ENCODE measurements at places on chromosomes 11 and 22. TPM values are rescaled to one million over a fixed set of nuclear protein-coding genes. Genes with fewer than 3 reads are reported as not detected.

TRIM51 gene
- total RNA-seq = not detected

C22orf31 gene
- not detected for total RNA-seq

SLC22A9 gene
- not detected for total RNA-seq

UEVLD gene
- total RNA-seq = 19.2 TPM

OR2AG1 gene
- total RNA-seq = not detected

MAP6 gene
- 11.8 TPM for total RNA-seq

SLC17A6 gene
- total RNA-seq = not detected

ZP1 gene
- not detected for total RNA-seq

CNGA4 gene
- total RNA-seq = 1.0 TPM

RBMXL2 gene
- not detected for total RNA-seq

- DNase-seq = no peak
Measured at GRCh38 chr11:3051196-3052108, 5.8 kb downstream of the CARS1 start.

- DNase-seq = no peak
Measured at GRCh38 chr11:35035894-35036408, 103.0 kb upstream of the CD44 start.

DNA sequence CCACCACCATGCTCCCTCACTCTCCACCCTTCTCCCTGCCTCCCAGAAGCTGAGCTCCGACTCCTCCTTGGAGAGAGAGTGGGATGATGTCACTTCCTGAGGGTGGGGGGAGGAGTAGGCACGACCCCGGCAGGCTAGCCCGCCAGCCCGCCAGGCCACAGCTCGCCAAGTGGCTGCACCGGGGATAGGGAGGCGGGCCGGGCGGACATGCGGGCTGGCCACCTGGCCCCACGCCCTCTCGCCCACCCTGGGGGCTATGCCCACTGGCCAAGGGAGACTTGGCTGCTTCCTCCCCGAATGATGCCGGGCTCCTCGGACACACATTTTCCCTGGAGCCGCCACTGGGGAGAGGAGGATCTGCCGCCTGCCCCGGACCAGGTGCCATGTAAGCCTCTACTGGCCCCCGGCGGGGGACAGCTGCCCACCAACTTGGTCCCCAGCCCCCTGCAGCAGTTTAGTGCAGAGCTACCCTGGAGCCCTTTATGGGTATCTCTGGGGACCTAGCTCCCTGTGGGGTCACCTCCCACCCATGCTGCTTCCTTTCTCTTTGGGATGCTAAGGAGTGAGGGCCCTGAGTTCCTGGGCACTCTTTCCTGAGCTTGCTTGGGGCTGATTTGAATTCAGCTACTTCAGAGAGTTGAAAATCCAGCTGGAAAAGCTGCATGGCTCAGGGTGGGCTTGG lies 33.7 kb upstream of the MYRF start:
- DNase-seq = peak; percentile 85

DNA sequence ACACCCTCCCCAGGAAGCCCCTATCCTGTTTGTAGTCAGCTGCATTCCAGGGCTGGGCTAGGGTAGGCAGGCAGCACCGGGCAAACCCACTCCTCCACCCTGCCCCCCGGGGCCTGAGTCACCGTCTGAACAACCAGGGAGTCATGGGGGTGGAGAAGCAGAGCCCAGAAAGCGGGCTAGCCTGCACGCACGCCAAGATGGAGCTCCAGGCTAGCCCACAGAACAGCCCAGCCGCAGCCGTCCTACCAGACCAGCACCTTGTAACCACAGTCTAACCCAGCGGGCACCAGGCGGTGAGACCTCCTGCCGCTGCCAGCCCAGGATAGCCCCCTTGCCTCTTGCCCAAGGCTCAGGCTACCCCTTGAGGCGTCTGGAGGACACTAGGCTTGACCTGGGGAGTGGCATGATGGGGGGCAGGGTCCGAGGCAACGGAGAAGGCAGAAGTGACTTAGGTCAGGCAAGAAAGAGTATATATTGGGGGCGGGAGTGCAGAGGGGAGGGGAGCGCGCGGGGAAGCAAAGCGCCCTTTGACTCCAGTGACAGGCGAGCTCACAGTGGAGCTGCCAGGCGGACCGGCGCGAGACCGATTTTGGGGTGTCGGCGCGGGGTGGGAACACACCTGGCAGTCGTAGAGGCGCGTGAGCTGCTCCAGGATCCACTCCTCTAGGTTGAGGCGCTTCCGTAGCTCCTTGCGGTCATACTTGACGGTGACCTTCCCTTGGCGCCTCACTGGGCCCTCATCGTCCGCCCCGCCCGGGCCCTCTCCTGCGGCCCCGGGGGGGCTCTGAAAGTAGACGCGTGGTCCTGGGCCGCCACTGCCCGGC lies 734 bp downstream of the PPP1R14B start:
- peak; percentile 78 for DNase-seq

- peak; percentile 91 for DNase-seq
Measured at GRCh38 chr11:394034-394857, at the start of gene PKP3. TSS of gene PKP3 (plus strand) at chr11:394209. CDS start at chr11:394293, 84 bp downstream.

DNA sequence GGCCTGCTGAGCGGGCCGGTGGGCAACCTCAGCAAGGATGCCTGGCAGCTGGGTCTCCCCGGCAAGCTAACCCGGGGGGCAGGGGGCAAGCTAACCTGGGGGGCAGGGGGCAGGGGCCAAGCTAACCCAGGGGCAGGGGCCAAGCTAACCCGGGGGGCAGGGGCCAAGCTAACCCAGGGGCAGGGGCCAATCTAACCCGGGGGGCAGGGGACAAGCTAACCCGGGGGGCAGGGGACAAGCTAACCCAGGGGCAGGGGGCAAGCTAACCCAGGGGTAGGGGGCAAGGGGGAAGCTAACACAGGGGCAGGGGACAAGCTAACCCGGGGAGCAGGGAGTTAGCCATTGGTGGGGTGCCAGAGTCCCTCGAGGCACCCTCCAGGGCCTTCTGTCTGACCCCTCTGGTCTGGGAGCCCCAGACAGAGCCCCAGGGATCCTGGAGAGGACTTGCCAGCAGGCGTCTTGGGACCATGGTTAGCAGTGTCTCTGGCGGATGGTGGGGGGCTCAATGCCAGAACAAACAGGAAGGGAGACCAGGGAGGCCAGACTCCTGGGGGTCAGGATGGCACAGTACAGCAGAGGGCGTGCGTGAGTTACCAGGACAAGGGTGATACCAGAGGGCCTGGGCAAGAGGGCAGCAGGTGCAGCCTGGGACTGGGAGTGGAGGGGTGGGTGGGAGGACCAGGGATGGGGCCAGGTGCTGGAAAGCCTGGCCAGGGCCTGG lies 16.1 kb downstream of the IGF2 start:
- no peak for DNase-seq

- peak; percentile 80 for DNase-seq
Measured at GRCh38 chr11:67352546-67353316, 615 bp downstream of the POLD4 start.

DNA sequence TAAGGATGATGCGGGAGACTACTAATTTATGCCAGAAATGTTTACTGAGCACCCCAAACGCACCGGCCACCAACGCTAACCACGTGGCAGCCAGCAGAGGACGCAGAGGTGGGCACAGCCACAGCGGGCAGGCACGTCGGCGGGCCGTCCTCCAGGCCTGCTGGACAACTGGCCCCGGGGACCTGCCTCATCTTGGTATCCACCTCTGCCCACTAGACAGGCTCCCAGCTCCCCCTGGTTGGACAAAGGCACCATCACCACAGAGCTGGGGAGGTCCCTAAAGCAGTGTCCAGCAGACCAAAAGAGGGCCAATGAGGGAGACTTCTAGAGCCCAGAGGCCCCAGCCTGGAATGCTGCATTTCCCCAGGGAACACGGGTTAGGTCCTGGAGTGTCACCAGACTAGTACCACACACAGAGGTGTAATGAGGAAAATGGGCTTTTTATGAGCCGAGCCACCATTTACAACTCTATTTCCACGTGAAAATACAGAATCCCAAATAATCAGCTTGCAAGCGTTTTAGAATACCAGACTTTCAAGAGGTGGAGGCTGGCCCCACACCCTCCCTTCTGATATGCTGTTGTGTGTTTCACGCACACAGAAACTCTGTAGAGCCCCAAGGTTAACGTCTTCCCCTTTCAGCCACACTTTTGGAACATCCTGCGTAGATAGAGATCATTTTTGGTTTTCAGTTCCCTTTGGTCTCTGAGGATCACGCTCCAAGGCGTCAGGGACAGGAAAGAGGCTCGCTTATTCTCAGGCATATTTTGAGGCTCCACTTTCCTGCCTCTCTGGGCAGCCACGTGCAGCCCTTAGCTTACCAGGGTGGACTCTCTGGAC lies 23.7 kb upstream of the BID start:
- peak; percentile 73 for DNase-seq

GRCh38 chr11:4560467-4560866 lies 15.5 kb downstream of the OR52M1 start:
- DNase-seq = no peak

GRCh38 chr22:25774575-25775026 lies 32.6 kb downstream of the MYO18B start:
- DNase-seq = no peak

DNA sequence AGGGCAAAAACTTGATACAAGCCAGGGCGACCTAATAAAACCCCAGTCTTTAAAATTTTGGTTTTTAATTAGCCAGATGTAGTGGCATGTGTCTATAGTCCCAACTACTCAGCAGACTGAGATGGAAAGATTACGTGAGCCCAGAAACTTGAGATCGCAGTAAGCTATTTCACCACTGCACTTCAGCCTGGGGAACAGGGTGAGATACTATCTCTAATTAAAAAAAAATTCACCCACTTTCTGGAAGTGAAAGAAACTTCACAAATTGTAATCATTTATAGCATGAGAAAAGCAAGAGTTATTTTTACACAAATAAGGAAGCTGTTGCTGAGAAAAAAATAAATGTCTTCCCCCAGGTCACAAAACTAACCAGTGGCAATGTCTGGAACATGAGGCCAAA lies 882 bp upstream of the GLYATL2 start:
- DNase-seq = no peak

DNA sequence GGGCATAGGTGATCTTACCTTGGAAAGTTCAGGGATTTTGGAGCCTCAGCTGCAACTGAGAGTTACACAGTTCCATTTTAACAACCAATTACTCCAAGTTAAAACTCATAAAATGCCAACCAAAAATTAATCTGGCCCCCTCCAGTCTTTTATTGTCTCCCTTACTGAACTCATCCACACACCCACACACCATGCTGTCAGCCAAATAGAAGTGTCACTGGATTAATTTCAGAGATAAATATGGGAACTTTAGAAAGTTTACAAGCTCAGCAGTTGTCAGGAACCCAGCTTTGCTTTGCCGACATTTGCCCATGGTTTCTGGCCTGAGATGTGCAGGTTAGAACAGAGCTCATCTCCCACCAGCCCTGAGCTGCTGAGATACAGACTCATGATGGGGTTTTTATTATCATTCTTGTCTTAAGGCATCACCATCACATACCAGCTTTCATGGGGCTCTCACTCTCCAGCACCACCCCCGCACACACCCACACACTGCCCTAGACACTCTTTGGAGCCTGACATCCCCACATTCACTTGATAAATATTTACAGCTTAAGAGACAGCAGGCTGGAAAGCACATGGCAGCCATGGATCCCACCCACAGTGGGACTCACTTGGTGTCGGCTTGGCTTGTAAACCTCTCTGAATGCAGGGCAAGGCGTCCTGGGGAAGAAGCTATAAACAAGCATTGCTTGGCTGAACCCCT lies 23.7 kb upstream of the CTR9 start:
- DNase-seq = no peak

- DNase-seq = no peak
Measured at GRCh38 chr11:7514099-7514591, 346 bp downstream of the PPFIBP2 start.

DNA sequence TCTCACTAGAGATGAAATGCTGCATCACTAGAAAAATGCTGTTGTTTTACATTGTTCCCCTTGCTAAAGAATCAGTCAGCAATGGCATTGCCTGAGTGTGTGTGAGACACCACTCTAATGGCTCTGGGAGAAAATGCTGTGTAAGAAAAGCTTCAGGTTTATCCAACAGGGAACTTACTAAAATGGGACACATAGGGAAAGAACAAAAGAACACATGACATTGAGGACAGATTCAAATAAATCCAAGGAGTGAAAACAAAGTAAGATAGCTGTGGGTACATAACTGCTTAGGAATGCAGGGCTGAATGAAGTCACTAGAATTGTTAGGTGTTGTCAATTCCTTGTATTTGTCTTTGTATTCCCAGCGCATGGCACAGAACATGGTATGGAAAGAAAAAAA lies 24.2 kb downstream of the BLID start:
- no peak for DNase-seq

DNA sequence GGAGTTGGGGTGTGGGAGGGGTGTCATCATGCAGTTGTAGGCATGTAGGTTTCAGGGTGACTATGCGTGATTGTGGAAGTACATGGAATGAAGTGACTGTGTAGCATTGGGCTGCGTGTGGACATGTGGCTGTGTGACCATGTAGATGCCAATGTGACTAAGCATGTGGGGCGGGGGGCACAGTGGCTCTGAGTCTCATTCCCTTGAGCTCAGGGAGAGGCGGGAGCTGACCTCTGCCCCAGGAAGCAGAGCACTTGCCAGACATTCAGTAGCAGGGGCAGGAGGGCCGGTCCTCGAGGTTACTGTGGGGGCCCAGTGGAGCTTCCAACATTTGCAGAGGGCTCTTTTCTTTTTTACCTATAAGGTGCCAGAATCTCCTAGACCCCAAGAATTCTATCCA lies 440 bp upstream of the KLHL35 start:
- no peak for DNase-seq

- peak; percentile 93 for DNase-seq
Measured at GRCh38 chr11:129815596-129816461, at the start of gene TMEM45B. TSS of gene TMEM45B (plus strand) at chr11:129815848. CDS start at chr11:129852483, 36,635 bp downstream.
